ENCODE measurements at places on chromosomes 13 and 19.

DNA sequence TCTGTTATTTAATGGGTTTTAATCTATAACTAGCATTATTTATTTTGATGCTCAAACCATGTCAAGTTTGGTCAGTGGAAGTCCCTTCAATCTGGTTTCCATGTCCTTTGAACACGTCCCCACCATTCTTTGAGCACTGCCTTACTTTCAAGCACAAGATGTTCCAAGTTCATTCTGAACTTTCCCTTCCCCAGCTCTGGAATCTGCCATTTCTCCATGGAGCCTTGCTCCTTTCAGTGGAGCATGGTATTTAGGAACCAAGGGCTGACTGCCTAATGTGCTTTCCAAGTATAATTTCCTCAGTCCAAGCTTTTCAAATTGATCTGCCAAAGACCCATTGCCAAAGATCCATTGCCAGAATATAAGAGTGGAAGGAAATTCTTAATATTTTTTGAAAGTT is 1.1 kb upstream of the ZNF546 start:
- DNase-seq: no peak

- DNase-seq: no peak
Observed at GRCh38 chr13:48302871-48303358, 636 bp upstream of the RB1 start.

- no peak for DNase-seq
Observed at GRCh38 chr13:23644126-23644419, 73.9 kb downstream of the TNFRSF19 start.

DNA sequence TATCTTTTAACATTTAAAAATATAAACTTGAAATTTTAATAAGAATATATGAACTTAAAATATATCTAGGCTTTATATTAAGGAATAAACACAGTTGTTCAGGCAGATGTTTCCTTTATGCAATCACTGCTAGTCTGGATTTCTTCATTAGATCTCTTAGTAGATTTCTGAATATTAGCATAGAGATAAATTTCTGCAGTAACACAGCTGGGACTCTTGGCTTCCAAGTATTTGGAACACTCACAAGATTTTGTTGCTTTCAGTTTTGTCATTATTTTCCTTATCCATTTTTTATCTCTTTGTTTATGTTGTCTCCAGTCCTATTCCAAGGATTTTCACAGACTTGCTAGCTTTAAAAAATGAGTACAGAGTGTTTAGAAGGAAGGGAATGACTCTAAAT is 857.1 kb downstream of the GPC5 start:
- DNase-seq: no peak

- DNase-seq: no peak
Observed at GRCh38 chr13:59946944-59947343, 216.8 kb downstream of the DIAPH3 start.

- no peak for DNase-seq
Observed at GRCh38 chr13:71217827-71218226, 649.2 kb downstream of the DACH1 start.

DNA sequence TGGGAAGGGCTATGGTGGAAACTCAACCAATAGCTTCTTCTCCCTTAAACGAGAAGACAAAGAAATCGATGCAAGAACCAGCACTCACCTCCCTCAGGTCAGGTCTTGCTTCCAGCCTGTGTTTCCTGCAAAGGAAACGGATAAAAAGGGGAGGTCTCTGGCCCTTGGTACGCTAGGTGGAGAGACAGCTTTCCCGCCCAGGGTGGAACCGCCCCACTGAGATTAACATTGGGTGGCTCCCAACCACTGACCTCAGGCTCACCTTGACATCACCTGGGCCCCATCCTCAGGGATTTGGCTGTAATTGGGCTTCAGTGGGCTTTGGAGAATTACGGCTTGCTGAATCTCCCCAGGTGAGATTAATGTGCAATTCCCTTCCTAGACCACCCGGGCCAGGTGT is at the start of gene NLRP7:
Gene NLRP7 (minus strand): TSS at position 150 of the 400 bp plus-strand sequence.
- no peak for DNase-seq

GRCh38 chr19:42985588-42985987 is 40.7 kb downstream of the PSG11 start:
- DNase-seq: no peak

- no peak for DNase-seq
Observed at GRCh38 chr19:16345457-16345856, 20.8 kb downstream of the KLF2 start.

DNA sequence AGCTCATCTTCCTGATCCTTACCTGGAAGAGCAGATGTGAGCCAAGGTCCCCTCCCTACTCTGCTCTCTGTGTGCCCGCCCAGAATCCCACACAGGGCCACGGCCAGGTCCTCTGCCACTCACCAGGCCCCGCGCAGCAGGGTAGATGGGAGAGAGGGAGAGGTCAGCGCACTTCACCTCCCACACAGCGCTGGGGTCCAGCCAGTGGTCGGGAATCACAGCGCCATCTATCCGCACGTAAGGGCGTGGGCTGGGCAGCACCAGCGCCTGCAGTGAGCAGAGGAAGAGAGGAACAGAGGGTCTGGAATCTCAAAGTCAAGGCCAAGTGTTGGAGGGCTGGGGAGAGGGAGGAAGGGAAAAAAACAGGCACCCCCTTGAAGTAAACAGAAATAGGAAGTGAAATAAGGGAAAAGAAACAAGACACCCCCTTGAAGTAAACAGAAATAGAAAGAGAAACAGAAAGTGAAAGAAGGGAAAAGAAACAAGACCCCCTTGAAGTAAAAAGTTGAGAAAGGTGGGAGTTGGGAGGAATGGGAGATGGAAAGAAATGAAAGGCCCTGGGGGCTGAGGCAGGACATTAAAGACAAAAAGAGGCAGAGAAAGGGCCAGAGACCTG is 7.0 kb upstream of the PLA2G4C start:
- DNase-seq: no peak

- DNase-seq: no peak
Observed at GRCh38 chr19:41479757-41480191, 36.8 kb downstream of the ERICH4 start.

DNA sequence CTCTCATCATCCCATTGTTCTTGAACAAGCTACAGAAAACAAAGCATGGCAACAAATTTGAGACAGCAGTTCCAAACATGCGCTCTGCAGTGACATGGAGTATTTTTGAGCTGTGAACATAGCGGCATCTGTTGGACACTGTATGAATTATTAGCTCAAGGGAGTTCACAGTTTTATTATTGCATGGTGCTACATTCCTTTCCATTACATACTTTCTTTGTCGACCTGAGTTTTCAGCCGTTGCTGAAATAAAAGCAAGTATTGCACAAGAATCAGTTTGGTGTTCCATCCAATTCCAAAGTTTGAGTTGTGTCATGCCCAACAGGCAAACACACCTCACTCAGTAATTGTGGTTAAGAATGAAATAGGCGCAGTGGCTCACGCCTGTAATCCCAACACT is 30.1 kb upstream of the METTL21C start:
- no peak for DNase-seq

- DNase-seq: no peak
Observed at GRCh38 chr19:16957151-16957701, 68.4 kb downstream of the F2RL3 start.

- DNase-seq: no peak
Observed at GRCh38 chr13:104715111-104715510, 1648.9 kb upstream of the SLC10A2 start.

DNA sequence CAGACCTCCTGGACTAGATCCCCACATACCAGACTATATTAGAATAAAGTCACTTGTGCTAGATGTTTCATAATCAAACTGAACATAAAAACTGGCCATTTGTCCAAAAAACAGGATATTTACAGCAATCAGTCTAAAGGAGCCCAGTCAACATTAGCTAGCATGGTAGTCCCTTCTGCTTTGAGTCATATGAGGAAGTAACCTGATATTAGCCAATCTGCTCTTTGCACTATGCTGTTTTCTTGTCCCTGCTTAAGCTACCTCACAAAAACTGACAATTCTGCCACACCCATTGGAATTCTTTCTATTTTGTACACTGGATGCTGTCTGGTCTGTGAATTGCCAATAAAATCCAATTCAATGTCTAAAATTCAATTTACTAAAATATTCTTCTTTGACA is 1824.2 kb downstream of the OLFM4 start:
- DNase-seq: no peak

DNA sequence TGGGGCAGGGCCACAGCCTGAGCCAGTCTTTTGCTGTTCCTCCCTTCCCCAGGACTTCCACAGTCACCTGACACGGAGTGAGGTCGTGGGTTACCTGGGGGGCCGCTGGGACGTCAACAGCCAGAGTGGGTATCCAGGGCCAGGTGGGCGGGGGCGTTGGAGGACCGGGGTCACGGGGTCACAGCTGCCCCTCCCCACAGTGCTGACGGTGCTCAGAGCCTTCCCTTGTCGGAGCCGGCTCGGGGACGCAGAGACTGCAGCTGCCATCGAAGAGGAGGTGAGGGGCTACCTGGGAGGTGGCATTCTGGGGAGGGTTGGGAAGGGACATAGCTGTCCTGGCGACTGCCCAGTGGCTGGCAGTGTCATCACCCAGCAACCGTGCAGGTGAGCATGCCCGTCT is 11.5 kb downstream of the MPND start:
- DNase-seq: no peak

- no peak for DNase-seq
Observed at GRCh38 chr19:46069806-46070341, 29.1 kb upstream of the IGFL4 start.

DNA sequence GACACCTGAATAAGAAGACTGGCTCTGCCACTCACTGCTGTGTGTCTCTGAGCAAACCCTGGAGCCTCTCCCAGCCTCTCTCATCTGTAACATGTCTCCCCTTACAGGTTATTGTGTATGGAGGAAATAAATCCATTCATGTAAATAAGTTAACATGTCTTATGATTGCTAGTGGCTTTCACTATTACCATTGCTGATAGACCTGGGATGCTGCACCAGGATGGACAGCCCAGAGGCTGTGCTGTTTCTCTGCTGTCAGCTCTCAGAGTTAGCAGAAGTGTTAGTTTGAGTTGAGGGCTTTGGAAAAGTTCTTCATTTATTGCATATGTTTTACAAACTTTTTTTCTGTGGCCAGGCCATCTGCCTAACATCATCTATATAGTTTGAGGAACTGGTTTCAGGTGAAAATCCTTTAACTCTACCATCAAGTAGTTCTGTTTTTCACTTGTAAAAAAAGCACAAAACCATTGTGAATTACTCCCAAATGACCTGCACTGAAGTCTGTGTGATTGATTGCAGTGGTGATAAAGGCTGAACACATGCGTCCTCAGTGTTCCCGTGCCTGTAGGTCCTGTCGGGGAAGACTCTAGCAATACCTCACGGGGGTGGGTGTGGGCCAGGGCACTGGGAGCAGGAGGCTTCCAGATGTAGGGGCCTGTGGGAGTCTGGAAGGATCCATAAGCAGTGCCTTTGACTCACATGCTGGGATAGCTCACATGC is 24.6 kb downstream of the MPHOSPH8 start:
- no peak for DNase-seq

DNA sequence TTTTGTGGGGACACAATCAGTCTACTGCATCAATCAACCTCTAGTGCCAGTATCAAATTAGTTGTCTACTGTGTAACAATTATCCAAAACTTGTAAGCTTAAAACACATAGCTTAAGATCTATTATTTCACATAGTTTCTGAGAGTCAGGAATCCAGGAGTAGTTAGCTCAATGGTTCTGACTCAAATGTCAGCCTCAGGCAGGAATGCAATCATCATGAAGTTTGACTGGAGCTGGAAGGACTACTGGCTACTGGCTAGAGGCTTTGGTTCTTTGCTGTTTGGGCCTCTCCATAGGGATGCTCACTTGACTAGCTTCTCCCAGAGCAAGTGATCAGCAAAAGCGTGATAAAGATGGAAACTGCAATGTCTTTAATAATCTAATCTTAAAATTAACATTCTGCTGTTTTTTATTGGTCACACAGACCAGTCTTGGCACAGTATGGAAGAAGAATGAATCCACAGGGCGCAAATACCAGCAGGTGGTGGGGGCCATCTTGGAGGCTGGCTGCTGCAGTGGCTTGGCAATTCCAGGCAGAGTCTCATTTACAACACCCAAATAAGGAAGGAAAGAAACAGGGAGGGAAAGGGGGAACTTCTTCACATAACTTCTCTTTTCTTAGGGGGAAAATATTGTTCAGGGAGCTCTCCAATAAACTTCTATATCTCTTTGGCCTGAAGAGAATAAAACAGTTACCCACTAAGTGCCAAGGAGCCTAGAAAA is 15.7 kb downstream of the CAB39L start:
- no peak for DNase-seq

DNA sequence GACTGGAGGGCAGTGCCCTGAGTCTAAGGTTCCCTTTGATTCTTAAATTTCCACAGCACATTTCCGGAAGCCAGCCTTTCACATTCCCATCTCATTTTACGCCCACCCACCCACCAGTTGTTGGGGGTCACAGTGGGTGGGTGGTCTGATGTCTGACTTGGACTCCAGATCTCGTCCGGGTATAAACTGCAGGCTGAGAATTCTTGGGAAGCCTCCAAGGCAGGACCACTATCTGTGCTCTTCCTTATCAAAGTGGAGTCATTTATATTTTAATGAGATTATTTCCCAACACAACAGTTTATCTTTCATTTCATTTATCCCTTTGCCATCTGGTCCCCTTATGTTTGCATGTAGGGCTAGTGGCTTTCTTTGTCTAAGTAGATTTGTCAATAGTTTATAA is 3.6 kb upstream of the FAM124A start:
- no peak for DNase-seq

GRCh38 chr19:8401981-8402411 is 11.1 kb upstream of the MARCHF2 start:
- no peak for DNase-seq

- no peak for DNase-seq
Observed at GRCh38 chr13:57918913-57919312, 287.4 kb downstream of the PCDH17 start.

GRCh38 chr19:50817941-50818858 is 5.4 kb downstream of the KLK1 start:
- DNase-seq: peak; percentile 78

DNA sequence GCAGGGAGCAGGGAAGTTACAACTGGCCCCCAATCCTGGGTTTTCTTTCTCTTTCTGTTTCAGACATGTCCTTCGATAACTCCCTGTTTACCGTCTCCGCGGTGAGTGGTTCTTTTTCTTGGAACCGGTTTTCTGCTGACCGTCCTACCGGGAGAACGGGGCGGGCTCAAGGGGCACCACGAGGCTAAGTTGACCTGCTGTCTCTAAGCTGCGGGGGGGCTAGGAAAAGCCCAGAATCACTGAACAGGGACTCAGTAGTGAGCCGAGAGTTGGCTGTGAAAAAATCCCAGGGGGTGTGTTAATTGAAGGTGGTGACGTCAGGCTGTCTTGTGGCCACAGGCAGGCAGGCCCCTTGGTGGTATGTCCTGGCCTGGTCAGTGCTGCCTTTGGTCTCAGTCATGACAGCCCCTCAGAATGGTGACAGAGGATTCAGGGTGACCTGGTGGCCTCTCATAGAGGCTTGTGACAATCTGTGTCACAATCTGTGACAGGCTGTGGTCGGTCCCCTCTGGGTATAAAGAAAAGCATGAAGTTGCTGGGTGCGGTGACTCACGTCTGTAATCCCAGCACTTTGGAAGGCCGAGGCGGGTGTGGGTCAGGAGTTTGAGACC is 8.1 kb upstream of the CARM1 start:
- no peak for DNase-seq

- no peak for DNase-seq
Observed at GRCh38 chr19:4305257-4305612, 837 bp downstream of the FSD1 start.
